Activated CD4-positive, alpha-beta T cell treated with anti-CD3 and anti-CD28 coated beads, Interleukin-2, amount 50 U/mL, for 1 hour (primary cell): ENCODE measurements at places on chromosomes 12 and 14.

- DNase-seq: no peak
Observed at GRCh38 chr14:22981090-22981875, 1.1 kb downstream of the AJUBA start.

DNA sequence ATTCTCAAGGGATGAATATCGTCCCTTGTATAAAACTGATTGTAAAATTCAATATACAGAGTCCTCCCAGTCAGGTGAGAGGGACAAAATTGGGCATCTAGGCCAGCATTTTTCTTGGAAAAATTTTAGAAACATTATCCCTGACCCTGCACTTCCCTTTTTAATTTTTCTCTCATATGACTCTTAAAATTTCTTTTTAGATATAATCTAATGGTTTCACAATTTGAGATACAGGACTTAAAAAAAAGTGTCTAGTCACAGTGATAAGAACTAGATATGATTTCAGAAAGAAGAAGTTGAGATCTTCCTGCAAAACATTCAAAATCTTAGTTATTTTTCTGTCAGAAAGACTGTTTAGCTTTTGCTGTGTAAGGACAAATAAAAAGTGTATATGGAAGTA is 270.8 kb upstream of the PPFIA2 start:
- no peak for DNase-seq

- no peak for DNase-seq
Observed at GRCh38 chr12:24195063-24195462, 245.6 kb upstream of the SOX5 start.

- DNase-seq: no peak
Observed at GRCh38 chr12:108514468-108514972, 557 bp upstream of the FICD start.

- DNase-seq: no peak
Observed at GRCh38 chr12:98090731-98091130, 424.7 kb upstream of the TMPO start.

DNA sequence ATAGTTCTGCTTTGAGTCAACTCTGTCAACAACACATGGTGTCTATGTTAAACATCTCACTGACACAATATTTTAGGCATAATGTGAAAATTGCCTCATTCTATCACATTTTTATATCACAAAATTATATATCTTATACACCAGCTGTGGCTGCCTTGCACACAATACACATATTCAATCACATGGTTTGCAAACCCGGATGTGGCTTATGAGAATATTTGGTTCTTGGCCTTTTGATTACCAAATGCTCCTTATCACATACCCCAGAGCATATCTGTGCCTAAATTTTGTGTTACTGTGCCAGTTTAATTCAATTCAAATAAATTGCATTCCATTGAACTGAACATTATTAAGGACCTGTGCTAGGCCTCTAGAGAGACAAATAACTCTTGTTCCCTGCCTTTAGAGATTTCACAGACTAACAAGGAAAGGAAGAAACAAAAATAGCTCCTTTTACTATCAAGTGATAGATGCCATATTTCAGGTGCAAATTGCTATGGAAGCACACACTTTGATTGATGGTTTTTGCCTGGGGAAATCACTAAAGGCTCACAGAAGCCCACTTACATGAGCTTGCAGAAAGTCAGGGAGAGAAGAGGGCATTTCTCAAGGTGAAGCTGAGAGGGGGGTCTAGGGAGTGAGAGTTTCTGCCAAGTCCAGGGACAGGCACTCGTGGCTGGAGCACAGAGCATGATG is 63.4 kb downstream of the PPP1R36 start:
- DNase-seq: no peak

DNA sequence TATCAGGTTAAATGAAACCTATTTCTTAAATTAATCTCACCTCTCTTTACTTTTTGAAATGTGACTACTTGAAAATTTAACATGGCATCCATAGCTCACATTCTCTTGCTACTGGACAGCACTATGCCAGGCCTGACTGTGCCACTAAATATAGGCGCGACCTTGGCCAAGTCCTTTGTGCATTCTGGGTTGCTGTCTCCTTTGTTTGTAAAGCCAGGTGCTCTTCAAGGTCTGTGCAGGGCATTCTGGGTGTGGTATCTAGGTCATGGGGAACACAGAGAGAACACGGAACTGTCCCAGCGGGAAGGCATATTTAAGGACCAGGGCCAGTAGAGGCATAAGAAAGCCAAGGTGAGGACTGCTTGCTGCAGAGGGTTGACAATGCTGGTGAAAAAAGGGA is 121.2 kb downstream of the ZNF664 start:
- DNase-seq: no peak

DNA sequence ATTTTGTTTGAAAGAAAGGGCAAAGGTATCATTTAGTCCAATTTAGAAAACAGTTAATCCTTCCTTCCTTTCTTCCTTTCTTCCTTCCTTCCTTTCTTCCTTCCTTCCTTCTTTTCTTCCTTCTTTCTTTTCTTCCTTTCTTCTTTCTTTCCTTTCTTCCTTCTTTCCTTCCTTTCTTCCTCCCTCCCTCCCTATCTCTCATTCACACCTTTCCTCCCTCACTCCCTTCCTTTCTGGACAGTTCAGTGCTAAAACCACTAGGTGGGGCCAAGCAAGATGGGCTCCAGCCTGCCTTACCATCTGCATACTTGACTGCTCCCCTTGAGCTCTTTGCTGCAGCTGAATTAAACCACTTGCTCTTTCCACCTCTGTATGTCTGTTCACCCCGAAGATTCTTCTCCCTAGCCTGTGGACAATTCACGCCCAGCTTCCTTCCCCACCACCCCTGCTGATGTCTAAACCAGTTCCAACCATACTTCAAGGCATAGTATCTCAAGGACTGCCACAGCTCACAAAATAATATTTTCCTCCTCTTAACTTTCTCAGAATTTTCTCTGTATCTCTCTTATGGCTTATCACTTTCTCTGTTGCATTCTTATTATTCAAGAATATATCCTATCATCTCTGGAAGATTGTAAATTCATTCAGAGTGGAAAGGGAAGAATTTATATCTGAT is 78.0 kb downstream of the DBX2 start:
- DNase-seq: no peak

GRCh38 chr12:116607039-116607438 is 47.9 kb downstream of the MAP1LC3B2 start:
- no peak for DNase-seq

DNA sequence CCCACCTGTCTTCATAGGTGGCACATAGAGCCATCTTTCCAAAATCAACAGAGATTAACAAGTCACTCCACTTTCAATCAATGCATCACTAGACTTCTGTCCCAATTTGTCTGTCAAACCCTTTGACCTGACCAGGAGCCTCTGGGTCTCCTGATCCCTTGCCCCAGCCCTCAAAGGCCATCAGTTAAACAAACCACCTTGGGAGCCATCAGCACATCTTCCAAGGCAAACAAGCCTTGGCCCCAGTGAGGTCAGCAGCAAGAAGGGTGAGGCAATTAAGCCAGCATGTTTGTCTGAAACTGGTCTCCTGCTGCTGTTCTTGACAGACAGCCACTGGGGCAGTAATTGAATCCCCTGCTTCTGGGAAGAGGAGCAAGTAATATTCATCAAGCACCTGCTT is 742.8 kb upstream of the TBX3 start:
- DNase-seq: no peak

DNA sequence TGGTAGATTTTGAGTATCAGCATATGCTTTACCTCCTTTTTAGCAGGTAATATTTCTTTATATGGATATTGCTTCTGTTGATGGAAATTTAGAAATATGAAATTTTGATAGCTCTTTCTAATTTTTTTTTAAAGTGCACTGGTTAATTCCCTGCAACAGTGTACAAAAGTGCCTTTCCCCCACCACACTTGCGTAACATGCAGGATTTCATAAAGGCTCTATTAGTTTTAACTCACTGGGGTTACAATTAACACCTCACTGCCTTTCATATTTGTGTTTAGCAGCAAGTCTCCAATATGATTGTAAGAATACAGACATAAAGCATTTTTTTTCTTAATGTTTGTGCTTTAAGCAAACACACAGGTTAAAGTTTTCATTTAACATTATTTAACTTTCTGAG is 25.6 kb downstream of the MNAT1 start:
- DNase-seq: no peak

GRCh38 chr12:124687917-124688316 is 120.5 kb upstream of the NCOR2 start:
- no peak for DNase-seq

DNA sequence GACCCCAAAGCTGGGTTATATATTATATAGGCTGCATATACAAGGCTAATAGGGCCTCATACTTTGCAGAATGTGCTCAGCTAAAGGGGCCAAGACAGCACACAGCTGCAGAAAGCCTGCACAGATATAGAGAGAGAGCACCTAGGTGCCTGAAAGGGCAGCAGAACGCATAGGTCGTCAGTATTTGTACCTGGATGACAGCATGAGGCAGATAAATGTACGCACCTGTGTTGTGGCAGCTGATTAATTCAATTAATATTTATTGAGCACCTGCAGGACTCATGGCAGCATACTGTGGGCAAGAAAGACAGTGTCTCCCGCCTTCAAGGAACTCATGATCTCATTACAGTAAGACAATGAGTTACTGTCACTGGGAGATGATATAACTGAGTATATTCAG is 33.4 kb downstream of the SPTB start:
- DNase-seq: no peak

DNA sequence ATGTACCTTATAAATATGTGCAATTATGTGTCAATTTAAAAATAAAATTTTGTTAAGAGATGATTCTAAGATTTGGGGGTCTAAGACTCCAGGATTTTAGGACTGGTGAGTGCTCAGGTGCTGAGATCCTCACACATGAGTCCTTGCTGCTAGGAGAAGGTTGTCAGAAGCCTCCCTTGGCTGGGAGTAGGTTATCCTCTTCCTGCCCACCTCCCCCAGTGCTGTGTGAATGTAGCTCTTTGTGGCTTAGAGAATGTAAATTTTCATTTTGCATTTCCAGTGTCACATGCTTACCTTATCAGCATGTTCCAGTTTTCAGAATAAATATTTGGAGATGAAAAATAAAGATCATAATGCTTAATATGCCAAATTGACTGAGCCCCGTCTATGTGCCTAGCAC is 114.2 kb upstream of the MDM1 start:
- no peak for DNase-seq

DNA sequence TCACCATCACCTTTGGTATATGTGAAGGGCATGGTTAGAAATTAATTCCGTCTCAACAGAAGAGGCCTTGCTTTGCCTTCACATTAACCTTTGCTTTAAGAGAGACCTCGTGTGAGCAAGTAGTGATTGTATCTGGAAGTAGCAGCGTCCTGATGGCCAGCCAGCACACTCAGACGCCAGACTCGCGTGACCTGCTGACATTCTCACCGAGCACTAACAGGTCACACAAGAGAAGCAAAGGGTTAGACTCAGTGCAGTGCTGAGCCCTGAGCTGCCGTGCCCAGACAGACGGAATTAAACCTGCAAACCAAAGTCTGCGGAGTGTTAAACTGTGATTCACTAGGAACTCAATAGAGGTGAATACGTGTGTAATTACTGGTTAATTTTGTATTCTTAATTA is 40.1 kb upstream of the MMP17 start:
- no peak for DNase-seq

GRCh38 chr14:99690636-99691035 is 6.5 kb downstream of the CYP46A1 start:
- no peak for DNase-seq
